Dermis blood vessel endothelial cell (primary cell): ENCODE measurements at places on chromosomes 2 and 18.

DNA sequence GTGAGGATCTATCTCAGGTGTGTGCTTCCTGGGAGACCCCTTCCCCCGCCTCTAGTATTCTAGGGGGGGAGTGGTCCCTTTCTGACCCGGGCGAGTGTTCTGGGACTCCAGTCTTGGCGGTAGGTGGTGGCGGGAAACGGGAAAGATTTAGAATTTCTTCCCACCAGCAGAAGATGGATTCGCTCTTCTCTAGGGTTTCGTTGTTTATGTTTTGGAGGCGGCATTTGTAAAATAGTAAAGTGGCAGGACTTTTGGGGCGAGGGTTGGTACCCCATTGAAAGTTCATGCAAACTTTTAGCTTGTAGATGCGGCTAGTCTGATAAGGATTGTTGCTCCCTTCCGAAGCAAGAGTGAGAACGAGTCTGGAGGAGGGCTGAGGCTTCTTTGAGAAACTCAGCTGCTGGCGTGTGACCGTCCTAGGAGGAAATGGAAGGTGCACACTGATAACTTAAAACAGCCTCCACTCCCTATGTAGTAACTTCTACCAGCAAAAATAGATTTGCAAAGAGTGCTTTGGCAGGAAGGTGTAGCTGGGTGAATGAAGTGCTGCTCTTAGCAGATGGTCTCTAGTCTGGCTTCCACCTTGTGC is 412 bp downstream of the GPD2 start:
- peak; percentile 48 for DNase-seq

DNA sequence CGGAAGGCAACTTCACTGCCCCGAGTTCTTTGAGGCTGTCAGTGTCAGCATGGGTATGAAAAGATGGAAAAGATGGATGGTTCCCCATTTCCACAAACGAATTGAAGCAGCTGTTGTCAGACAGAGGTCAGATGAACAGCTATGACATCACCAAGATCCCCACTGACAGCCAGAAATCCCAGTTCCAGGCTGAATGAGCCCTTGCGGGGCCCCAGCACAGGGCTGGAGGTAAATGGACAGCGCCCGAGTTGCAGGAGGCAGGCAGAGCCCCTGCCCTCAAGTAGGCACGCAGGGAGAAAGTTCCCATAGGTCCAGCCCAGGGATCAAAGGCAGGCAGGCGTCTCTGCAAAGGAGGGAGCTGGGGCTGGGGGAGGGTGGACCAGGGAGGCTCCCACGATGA is 169.5 kb upstream of the AGAP1 start:
- DNase-seq = no peak

- DNase-seq = no peak
Observed at GRCh38 chr2:120013597-120014223, 833 bp downstream of the EPB41L5 start.

DNA sequence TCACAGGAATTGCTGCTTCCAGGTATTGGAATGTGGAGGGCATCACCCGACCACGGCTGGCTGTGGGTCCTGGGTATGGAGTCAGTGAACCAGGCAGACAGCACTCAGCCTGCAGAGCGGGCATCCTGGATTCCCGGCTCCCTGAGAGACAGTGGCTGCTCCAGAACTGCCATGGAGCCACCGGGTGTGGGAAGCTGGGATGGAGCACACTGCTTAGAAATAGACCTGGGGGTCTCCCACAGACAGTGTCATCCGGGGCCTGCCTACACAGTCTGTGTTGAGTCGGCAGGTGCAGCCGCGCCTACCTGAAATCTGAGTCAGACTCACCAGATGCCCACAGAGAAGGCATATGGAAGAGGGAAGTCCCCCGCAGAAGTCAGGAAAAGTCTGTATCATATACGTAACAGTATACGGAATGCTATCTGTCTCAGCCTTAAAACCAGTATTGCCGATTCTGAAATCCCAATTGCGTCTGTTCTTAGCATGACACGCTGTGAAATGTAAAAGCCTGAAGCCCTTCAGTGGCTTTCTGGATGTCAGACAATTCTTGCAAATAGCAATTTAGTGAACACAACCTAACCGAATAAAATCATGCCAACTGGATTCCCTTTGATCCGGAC is 509.7 kb upstream of the MYT1L start:
- no peak for DNase-seq

DNA sequence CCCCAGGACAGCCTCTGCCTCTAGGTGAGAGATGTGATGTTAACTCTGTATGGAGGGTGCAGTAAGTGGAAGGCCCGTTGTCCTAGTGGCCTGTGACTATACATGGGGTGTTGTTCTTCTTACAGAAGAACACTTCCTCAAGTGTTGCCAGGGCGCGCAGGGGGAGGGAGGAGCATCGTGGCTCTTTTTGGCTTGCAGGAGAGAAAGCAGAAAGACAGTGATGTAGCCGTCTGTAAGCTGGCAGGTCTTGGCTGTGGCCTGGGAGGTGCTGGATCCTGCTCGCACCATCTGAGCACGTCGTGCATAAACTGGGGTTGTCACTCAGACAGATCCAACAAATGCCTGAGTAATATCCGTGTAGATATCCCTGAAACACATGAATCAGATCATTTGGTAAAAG is 44.3 kb downstream of the ZNF236 start:
- DNase-seq = no peak

- no peak for DNase-seq
Observed at GRCh38 chr2:65363879-65364666, 68.3 kb downstream of the SPRED2 start.

- DNase-seq = no peak
Observed at GRCh38 chr2:107932979-107933378, 53.3 kb upstream of the SLC5A7 start.

DNA sequence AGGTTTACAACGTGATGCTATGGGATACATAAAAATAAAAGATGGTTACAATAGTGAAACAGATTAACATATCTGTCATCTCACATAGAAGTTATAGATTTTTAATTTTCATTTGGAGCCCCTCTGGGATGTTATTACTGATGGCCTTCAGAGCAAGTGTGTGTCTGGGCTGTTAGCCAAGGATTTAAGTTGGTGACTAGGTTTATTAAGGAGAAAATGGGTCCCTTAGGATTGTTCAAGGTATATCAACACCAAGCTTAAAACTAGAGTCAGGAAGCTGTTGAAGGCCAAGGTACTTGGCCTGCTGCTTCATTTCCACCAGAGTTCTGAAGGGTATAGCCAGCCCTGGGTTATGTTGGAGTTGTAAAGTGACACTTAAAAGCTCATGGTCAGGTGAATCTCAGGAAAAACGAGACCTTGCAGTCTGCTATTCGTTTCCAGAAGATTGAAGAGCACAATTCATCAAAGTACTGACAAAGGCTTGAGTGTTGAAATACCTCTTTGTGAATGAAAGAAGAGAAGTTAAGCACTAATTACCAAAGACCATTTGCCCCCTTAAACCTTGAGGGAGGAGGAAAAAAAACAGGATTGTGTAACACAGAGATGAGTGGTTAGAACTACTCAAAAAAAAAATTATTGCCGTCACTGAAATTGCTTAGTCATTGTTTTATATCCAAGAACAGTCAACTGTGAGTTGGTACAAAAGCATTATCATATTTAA is 48.4 kb downstream of the MAP2 start:
- DNase-seq = peak; percentile 7

- DNase-seq = no peak
Observed at GRCh38 chr2:139798391-139798790, 1018.2 kb upstream of the NXPH2 start.

DNA sequence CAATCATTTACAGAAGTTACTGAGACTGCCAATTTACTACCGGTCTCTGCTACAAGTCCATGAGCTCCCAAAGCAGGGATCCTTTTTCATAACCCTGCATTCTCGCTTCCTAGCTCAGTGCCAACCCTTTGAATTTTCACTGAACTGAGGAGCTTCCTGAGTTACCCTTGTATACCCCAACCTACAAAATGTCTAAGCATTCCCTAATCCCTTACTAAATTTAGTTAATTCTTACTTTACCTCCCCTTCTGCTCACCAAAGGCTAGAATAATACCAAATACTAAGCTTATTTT is 9.6 kb downstream of the MAT2A start:
- no peak for DNase-seq

- DNase-seq = no peak
Observed at GRCh38 chr2:238995634-238996033, 147.7 kb downstream of the TWIST2 start.

DNA sequence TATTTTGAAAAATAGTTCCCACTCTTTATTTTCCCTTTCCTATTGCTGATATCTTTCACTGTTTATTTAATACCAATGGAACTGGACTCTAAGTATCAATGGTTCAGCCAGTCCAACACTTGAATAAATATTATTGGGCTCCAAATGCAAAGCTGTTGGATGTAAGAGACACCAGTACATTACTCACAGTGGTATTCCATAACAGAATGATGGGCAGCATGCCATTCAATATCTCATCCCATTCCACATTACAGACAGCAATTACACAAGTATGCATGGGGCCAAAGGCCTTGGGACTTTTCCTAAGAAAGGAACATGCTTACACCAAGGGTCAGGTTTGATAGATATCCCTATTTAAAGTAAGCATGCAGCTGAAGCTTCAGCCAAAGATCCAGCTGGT is 231.9 kb downstream of the RND3 start:
- peak; percentile 46 for DNase-seq

- no peak for DNase-seq
Observed at GRCh38 chr2:222241128-222241870, 57.5 kb downstream of the PAX3 start.

DNA sequence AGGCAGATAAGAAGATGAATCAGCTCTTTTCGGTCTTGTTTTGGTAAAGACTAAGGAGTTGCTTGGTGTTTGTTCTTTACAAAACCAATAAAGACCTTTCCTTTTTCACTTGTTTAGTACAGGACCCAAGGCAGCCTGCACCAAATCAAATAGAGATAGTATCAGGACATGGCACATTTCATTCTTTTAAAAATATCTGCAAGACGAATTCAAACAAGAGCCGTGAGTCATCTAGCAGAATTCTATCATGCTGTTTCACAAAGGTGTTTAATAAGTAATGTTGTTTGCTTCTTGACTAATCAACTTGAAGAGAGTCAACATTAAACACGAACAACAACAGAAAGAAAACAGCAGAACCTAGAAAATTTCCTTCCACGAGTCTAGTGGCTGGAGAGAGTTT is 102.8 kb upstream of the TTN start:
- no peak for DNase-seq

DNA sequence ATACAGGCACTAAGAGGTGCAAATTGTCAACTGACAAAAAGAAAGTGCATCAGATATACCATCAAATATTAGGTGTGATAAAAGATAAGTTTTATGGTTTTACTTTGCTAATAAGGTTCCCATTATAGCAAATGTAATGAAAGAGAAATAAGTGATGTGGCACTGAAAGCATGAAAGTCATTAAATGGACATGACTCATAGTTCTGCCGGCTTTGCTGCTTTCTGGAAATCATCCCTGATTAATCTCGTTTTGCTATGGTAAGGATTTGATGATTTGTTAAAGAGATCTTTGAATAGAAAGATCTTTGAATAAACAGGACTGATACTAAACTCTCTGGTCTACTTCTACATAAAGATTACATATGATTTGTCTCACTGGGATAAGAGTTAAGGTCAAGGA is 72.7 kb downstream of the CLIP4 start:
- no peak for DNase-seq

DNA sequence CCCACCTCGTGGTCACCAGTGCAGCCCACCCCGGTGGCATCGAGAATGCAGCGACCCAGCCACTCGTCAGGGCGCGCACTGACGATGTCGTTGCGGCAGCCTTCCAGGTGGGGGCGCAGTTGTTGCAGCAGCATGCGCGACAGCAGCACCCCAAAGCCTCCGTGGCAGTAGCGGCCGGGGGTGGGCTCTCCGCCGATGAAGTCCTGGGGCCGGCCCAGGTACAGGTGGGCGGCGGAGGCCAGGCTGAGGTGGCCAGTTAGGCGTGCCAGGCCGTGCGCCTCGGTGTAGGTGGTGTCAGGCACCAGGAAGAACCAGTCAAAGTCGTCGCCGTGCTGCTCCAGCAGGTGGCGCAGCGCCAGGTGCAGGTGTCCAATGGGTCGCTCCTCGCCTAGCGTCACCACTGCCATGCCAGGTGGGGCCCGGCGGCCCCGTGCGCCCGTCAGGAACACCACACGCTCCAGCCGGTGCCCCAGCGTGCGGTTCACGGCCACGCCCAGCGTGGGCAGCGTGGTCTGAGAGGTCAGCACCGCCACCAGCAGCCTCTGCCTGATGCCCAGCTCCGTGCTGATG is 1.9 kb downstream of the CHPF start:
- peak; percentile 82 for DNase-seq

- DNase-seq = no peak
Observed at GRCh38 chr2:230220347-230220969, 674 bp upstream of the SP110 start.

GRCh38 chr2:215898363-215898762 is 115.0 kb downstream of the MREG start:
- DNase-seq = no peak

DNA sequence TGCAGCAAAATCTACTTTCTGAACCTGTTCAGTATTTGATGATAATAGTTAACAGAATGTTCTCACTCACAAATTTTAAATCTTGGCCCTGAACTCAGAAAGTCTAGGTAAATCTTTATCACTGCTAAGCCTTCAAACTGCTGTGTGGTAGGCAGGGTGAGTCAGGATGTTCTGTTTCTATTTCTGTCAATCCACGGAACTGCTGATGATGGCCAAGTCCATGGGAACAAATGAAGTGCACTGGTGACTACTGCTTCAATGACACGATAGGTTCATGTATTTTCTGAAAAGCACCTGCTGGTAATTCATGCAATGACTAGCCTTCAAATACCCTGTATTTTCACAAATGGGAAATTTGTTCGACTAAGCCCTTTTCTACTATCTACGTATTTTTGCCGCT is 14.2 kb downstream of the NIFK start:
- DNase-seq = peak; percentile 59

- DNase-seq = no peak
Observed at GRCh38 chr2:173803449-173803848, 161.7 kb downstream of the SP3 start.

GRCh38 chr18:3340015-3340681 is 78.2 kb downstream of the MYL12B start:
- DNase-seq = peak; percentile 9

GRCh38 chr2:131105950-131106801 is 1.0 kb downstream of the PLEKHB2 start:
- peak; percentile 69 for DNase-seq

- no peak for DNase-seq
Observed at GRCh38 chr2:8168876-8169424, 512.9 kb upstream of the ID2 start.
